Myocyte (in vitro differentiated cells): ENCODE measurements at places on chromosomes 1 and 21. TPM values are rescaled to one million over a fixed set of nuclear protein-coding genes. Genes with fewer than 3 reads are reported as not detected.

Gene AMY1A
- total RNA-seq, result not detected in 2 replicates

- DNase-seq, result peak; percentile 30
These were observed 11.5 kb downstream of the ZP4 start for GRCh38 chr1:237879195-237879594.

- no peak for DNase-seq
These were observed 59.2 kb downstream of the KRTAP19-8 start for GRCh38 chr21:30979054-30979453.

Gene RNU1-3
- total RNA-seq, result not detected in 2 replicates

DNA sequence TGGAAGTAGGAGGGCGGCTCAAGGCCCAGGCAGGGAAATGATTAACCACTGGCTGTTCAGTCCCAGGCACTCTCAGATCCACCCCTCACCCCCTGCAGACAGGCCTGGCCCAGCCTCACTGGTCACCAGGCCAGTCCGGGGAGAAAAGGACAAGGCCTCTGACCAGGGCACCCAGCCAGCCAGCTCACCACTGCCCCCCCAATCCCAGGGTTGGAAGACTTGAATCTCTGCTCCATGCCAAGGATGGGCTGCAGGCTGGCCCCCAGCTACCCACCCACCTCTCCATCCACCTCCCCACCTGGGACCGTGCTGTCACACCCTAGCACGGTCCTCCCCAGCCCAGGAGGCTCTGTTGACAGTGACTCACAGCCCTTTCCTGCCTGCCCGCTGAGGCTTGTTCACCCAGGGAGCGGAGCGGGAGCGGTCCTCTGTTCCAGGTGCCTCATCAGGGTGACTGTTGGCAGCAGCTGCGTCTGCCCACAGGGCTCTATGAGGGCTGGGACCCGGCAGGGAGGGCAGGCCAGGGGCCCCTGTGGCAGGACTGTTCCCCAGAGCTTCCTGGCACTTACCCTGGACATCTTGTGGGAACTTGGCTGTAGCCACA, 2.2 kb downstream of the LAD1 start:
- peak; percentile 98 for DNase-seq

DNA sequence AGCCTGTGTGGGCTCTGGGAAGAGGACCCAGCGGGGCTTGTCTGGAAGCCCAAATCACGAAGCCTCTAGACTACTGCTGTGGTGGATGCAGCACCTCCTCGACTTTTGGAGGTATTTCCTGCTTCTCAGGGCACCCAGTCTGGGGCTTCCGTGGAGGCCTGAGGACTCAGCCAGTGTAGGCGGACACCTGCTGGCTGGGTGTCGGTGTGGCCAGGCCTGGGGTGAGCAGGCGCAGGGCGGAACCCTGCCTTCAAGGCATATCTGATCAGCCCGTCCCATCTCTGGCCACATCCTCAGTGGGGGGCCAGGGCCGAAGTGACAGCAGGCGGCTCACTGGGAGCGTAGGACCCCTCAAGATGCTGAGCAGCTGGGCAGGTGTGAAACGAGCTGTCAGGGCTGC, 6.9 kb downstream of the PLCH2 start:
- no peak for DNase-seq

- DNase-seq, result no peak
These were observed 89.8 kb downstream of the LRRC53 start for GRCh38 chr1:74422421-74423292.

Gene ACTA1
- total RNA-seq, result 1,702 and 1,763 TPM in 2 replicates

Gene PPM1J
- 1.5 and 2.4 TPM in 2 replicates for total RNA-seq
